Fibroblast of skin of back (primary cell): ENCODE measurements at places on chromosomes 6 and 20.
A peak's percentile ranks its signal among the peaks of the same experiment; 100 is the strongest.

DNA sequence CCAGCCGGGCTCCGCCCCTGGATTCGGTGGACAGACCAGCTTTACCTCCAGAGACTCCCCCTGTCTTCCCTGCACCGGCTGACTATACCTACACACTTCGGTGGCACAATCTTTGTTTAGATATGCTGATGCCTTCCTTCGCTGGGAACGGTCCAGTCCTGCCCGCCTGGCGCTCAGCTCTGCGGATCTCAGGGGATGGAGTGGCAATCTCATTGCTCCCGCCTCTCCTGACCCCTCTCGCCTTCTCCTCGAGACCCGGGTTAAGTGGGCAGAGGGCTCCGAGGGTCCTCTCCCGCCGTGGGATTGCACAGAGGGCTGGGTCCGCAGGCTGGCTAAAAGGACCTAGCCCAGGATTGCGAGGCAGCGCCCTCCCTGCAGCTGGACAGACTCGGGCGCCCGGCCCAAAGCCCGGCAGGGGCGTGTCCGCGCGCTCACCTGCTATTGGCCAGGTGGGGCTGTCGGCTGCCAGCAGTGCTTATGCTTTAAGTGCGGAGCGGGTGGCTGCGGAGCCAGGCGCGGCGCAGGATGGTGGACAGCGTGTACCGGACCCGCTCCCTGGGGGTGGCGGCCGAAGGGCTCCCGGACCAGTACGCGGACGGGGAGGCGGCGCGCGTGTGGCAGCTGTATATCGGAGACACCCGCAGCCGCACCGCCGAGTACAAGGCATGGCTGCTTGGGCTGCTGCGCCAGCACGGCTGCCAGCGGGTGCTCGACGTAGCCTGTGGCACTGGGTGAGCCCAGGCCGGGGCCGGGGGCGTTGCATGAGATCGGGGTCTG, at the start of gene GNMT:
Gene GNMT, plus strand, starts transcription at position 512 of the 777 bp plus-strand sequence. Its CDS starts 14 bp downstream, at position 526.
- no peak for DNase-seq

GRCh38 chr6:56999049-56999448, 44.1 kb downstream of the BEND6 start:
- no peak for DNase-seq

DNA sequence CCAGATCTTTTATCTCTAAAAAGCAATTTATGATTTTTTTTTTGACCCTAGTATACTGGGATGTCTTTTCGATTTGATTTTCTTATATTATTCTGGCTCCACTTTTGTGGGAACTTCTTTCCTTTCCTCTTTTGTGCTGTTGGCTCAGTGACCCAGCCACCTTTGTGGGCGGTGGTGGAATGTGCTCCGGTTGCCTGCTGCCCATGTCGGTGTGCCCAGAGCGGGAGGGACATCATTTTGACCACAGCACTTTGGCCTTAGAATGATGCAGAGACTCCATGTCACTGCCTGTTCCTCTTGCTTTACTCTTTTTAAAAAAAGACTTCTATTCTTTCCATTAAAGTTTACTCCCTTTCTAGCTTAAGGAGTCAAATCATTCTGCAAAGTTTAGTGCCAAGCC, 198.0 kb downstream of the FARS2 start:
- DNase-seq: no peak

DNA sequence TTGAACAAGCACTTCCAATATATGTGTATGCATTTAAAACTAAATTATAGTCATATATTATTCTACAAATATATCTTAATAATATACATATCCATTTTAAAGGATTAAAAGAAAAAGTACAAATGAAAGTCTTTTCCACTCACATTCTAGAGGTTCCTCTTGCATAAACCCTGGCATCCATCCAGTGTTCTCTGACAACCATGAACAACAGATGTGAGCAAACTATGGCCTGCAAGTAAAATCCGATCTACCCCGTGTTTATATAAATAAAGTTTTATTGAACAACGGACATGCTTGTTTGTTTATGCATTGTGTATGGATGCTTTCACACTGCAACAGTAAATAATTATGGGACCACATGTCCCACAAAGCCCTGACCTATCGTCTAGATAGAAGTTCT, 1122.3 kb downstream of the EPHA7 start:
- DNase-seq: no peak

GRCh38 chr6:42199106-42199981, 4.6 kb upstream of the GUCA1B start:
- DNase-seq: peak; percentile 56

DNA sequence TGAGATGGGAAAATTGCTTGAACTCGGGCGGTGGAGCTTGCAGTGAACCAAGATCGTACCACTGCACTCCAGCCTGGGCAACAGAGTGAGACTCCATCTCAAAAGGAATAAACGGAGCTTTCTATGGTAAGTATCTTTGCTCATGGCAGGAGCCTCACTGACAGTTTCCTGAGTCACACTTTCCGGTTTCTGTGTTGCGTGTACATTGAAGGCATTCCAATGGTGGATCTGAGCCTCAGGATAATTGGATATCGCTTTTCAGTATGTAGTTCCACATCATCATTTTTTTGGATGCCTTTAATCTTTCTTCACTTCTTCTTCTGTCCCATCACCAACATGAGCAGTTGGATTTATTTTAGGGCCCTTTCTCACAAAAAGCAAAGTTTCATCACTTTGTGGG, 28.6 kb upstream of the GTSF1L start:
- peak; percentile 67 for DNase-seq

DNA sequence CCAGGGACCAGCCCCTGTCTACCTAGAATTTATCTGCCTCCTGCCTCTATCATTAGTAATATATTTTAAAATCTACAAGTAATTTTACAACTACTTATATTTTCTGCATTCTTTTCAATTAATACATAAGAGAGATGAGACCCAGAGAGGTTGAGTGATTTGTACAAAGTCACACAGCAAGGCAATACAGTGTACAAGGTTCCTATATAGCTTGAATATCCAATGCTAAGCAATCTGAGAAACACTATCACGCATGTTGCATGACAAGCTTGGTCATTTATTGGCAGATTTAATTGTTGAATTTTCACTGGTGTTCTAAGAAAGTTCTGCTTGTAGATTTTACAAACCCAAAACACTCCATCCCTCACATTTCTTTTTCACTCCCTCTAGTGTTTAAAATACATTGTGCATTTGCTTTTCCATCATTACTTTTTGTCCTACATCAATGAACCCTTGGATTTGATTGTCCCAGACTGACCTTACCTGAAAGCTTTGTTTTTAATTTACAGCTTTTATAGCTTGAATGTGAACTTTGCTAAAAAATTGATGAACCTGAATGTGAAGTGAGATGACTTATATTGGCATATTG, 520.9 kb upstream of the CITED2 start:
- no peak for DNase-seq

DNA sequence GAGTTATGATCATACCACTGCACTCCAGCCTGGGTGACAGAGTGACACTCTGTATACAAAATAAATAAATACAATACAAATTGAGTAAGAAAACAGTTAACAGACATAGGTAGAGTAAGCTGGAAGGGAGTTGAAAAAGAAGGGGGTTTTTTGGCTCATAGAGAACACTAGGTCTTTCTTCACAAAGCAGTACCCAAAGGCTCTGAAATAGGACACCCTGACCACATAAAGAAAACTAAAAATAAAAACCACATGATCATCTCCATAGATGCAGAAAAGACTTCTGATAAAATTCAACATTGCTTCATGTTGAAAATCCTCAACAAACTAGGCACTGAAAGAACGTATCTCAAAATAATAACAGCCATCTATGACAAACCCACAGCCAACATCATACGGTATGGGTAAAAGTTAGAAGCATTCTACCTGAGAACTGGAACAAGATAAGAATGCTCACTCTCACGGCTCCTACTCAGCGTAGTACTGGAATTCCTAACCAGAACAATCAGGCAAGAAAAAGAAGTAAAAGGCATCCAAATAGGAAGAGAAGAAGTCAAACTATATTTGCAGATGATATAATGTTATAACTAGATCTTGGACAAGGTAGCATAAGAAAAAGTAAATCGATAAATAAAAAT, 48.6 kb downstream of the TOMM6 start:
- no peak for DNase-seq

- DNase-seq: no peak
These were observed 33.0 kb downstream of the METTL24 start for GRCh38 chr6:110325197-110325596.

GRCh38 chr6:1796706-1797529, 187.2 kb downstream of the FOXC1 start:
- DNase-seq: peak; percentile 73

GRCh38 chr6:90274451-90275030, 22.1 kb downstream of the BACH2 start:
- DNase-seq: no peak

DNA sequence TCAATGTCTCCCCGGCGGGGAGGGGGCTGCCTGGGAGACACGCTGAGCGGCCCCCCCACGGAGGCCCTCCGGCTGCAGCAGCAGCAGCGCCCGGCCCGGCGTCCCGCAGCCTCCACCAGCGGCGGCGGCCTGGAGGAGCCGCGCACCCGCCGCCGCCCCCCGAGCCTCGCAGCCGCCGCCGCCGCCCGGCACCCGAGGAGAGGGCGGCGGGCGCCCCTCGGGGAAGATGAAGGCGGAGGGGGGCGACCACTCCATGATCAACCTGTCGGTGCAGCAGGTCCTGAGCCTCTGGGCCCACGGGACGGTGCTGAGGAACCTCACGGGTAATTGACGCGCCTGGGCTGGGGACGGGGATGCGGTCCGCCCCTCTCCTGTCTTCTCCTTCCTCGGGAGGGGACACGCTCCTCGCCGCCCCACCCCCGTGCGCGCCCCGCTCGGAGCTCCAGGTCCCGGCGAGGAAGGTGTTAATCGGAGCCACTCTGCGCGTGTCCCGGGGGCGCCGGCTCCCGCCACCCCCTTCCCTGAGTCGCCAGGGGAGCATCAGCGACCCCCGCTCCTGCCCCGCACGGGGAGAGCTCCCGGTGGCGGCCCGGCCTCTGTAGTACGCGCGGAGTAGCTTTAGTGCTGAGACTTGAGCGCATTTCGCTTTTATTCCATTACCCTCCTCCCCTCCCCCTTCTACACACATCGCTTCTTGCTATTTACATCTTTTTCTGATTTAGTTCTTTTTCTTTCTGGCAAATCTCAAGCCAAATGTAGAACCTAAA, 686 bp downstream of the TMEM170B start:
- DNase-seq: no peak
